Suppressor macrophage (primary cell): ENCODE measurements at places on chromosomes 7 and 10.
A peak's percentile ranks its signal among the peaks of the same experiment; 100 is the strongest.

- no peak for DNase-seq
Measured at GRCh38 chr10:96896884-96897589, 64.9 kb downstream of the LCOR start.

GRCh38 chr10:114261076-114261475 lies 22.0 kb downstream of the VWA2 start:
- no peak for DNase-seq

GRCh38 chr10:85036661-85037060 lies 708.3 kb downstream of the CCSER2 start:
- DNase-seq: no peak

DNA sequence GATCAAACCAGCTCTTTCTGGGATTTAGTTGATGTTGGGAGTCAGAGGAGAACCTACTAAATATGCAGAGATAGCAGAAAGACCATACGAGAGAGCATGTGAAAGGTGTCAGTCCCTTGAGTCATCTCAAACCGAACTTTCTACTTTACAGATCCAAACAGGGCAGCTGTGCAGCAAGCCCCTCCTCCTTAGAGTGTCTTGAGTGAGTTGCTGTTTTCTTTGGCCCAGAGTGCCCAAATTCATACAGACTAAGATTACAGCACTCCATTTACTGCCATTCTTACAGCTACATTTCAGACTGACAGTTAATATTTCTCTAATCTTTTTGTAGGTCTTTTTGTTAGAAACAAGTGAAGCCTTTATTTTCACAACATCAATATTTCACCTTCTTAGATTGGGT lies 53.4 kb downstream of the NRCAM start:
- no peak for DNase-seq

DNA sequence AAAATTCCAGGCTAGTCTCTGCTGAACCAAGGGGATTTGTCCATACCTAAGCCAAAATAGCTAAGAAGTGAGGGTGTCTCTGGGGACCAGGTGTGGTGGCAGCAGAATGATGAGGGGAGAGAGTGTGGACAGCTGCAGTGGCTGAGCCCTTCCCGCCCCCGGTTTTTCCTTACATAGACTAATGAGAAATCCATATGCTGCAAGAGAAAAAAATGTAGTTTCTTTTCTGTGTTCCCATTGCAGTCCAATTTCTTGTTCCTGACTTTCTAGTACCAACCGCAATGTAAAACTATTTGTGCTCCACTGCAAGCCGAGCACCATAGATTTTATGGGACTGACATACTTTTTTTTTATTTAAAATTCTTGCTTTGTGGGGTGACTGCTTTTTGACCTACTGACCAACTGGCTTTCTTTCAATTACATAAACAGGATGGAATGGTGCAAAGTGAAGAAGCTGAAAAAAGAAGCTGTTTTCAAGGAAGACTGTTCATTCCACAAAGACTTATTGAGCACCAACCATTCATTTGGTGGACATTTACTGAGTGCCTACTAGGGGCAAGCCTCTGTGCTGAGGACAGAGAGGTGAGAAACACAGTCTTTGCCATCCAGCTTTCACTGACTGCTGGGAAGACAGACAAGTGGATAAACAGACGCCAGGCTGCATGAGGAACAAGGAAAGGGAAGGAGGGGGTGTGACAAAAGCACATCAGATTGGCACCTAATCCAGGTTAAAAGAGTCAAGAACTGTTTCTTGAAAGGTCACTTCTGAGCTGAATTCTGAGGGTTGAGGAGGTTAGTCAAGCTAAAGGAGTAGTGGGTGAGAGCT lies 9.8 kb downstream of the CEP41 start:
- DNase-seq: peak; percentile 54

GRCh38 chr7:126957443-126957842 lies 295.3 kb downstream of the GRM8 start:
- DNase-seq: no peak

DNA sequence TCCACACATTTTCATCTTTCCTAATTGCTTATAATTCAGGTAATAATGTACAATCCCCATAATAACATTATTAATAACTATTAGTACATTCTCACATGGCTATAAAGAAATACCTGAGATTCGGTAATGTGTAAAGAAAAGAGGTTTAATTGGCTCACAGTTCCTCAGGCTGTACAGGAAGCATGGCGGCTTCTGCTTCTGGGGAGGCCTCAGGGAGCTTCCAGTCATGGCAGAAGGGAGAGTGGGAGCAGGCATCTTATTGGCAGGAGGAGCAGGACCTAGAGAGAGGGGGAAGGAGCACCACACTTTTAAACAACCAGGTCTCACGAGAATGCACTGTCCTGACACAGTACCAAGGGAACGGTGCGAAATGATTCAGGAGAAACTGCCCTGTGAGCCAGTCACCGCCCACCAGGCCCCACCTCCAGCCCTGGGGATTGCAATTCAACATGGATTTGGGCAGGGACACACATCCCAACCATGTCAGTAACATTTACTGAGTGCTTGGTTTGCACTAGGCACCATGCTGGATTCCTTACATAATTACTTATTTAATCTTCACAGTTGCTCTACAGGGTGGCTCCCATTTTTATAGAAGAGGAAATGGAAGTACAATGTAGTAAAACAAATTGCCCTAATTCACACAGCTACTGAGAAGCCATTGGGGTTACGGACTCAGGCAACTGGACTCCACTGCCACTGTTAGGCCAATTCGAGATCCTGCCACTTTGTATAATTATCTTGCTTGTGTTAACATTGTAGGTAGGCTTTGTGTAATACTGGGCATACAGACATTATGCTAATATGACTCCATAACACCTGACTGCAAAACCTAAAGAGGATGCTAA lies 8.7 kb upstream of the ESYT2 start:
- DNase-seq: no peak

DNA sequence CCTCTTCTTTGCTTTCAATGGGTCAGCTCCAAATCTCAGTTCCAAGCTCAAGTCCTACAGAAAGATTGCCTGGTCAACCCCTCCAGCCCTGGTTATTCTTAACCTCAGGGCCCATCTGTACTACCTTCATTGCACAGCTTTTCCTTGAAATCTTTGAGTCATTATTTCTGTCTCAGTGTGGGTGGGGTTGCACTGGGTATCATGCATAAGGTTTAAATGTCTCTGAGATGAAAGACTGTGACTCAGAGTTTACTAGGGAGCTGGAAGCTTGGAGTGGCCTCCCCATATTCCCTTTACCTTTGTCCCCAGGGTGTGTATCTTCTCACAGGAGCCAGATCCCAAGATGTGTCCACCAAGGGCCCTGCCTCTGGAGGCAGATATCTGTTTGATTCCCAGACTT lies 3.3 kb upstream of the OR6V1 start:
- peak; percentile 26 for DNase-seq

- DNase-seq: no peak
Measured at GRCh38 chr7:7018290-7018689, 164.1 kb upstream of the C1GALT1 start.

DNA sequence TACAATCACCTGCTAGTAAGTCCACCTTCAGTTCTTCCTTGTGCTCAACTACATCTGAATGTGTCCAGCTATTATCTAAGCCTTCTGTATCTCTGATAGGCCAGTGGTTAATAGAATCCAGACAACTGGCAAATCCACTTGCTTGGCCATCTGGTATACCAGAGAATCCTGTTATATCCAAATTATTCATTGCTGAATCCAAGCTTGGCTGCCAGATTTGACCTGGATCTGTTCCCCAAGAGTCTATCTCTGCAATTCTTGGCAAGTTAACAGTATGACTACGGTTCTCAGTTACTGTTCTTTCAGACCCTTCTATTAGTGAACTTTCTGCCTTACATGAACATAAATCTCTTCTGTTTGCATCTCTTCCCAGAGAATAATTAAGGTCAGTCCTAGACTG lies 154.6 kb upstream of the TARP start:
- DNase-seq: no peak

DNA sequence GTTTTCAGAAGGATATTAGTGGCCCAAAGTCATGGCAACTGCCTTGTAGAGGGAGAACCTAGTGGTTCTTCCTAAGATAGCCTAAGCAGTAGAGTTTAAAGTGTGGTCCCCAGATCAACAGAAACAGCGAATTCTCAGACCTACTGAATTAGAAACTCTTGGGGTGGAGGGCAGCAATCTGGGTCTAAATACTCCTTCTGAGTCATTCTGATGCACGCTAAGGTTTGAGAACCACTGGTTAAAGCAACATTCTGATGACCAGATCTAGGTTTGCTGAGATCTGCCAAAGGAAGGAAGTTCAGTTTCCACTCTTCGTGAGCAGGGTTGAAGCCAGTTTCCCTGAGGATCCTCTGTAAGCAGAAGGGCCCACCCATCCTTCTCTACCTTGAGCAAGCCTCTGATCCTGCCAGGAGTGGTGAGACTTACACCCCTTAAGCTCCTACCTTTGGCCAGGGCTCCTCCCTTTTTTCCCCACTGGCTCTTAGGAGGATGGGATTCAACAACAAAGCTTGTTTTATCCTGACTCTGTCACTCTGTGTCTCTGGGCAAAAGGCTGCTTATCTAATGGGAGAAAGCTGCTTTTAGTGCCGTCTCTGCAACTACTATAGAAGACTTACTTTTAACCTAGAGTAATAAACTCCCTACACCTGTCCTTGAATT lies 26.8 kb upstream of the TRUB1 start:
- DNase-seq: no peak

DNA sequence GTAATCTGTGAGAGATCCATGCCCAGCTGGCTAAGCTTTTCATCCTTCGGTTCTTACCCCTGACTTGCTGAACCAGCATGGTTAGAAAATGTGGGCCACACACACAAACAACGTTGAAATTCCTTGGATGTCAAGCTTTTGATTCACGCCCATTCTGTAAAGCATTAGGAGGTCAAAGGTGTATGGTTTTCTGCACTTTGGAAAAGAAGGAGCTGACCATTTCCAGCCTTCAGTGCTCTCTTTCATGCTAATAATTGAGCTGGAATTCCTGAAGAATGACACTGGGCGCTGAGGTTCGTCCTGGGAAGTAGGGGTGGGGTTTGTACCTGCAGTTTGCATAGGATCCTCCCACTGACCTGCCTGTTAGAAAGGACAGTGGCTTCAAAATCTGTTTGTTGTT lies 23.1 kb downstream of the KLF6 start:
- no peak for DNase-seq

DNA sequence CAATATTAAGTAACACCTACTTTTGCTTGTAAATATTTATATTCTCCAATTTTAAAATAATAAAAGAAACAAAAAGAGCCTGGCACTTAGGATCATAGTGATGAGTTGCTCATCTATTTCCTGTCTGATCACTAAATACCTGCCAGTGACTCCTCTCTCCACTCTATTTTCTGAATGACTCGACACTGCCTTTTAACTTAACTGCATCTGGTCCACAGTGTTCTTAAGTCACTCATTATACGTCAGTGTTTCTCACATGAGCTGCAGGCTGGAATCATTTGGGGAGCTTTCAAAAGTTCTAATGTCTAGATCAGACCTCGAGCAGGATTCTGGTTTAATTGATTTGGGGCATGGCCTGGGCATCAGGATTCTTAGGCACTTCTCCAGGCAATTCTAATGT lies 78.0 kb upstream of the AGBL3 start:
- no peak for DNase-seq

- no peak for DNase-seq
Measured at GRCh38 chr7:32379510-32380112, 110.6 kb downstream of the LSM5 start.

GRCh38 chr10:30800368-30800767 lies 170.8 kb upstream of the LYZL2 start:
- DNase-seq: no peak

DNA sequence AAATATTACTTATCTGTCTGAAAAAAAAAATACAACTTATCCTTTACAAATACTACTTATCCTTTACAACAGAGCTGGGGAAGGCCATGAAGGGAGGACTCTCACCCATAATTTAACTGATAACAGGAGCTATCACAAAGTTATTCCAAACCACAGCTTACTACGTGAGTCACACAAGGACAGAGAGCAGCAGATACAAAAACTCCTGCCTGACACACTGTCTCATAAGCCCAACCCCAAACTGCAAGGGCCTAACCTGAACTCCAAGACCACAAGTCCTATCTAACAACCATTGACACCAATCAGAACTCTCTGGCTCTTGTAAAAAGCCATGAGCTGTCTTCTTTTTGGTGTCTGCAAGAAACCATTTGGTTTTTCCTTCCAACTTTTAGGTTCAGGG lies 28.5 kb upstream of the CXCL12 start:
- no peak for DNase-seq
